Peyer's patch (tissue), 4 donors: ENCODE measurements at places on chromosomes 16 and 17.
A peak's percentile ranks its signal among the peaks of the same experiment; 100 is the strongest.

DNA sequence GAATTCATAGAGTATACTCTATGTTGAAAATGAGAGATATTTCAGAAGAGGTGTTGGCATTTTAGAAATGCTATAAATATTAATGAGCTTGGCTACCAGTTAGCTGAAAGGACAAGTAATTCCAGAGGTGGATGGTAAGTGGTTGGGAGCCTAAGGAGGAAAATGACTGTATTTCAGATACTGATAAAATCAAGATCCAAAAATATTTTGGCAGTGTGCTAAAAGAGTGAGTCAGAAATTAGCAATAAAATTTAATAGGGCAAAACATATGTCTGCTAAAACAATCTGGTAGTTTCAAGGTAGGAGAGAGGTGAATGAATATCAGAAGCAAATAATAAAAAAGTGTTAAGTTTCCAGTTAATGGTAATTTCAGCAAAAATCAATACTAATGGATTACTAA lies 1287.9 kb downstream of the CDH8 start:
- DNase-seq: no peak

DNA sequence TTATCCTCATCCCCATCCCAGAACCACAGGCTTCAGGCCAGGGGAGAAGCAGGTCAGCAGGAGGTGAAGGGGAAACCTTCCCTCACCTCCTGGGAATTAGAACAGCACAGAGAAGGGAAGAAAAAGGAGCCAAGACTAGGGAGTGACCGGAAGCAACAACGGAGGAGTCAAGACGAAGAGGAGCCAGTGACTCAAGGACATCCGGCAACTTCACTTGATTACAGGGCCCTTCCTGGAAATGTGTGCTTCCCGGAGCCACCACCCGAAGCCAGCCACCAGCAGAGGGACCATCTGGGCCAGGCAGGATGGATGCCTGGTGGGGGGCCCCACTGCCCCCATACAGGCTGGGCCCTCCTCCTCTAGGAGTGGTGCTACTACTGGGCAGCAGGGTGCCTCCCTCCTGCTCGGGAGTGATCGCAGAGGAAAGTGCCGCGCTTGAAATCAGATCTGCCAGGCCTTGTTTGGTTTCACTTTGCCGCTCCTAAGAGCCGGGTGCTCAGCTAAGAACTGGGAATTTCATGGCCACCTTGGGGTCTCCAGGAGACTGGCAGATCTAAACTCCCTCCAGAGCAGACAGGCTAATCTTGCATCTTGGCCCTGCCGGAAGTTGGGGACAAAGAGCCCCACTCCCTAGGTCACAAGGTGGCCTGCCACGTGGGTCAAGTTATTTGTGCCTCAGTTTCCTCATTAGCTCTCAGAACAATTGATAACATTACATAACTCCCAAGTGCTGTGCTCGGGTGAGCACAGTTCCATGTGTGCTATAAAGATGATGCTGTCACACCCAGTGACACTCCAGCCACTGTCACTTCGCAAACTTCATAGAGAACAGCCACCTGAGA lies 6.6 kb downstream of the CDC42EP4 start:
- DNase-seq: peak; percentile 67

- DNase-seq: no peak
Measured at GRCh38 chr17:76641501-76641900, 2.1 kb downstream of the ST6GALNAC1 start.

DNA sequence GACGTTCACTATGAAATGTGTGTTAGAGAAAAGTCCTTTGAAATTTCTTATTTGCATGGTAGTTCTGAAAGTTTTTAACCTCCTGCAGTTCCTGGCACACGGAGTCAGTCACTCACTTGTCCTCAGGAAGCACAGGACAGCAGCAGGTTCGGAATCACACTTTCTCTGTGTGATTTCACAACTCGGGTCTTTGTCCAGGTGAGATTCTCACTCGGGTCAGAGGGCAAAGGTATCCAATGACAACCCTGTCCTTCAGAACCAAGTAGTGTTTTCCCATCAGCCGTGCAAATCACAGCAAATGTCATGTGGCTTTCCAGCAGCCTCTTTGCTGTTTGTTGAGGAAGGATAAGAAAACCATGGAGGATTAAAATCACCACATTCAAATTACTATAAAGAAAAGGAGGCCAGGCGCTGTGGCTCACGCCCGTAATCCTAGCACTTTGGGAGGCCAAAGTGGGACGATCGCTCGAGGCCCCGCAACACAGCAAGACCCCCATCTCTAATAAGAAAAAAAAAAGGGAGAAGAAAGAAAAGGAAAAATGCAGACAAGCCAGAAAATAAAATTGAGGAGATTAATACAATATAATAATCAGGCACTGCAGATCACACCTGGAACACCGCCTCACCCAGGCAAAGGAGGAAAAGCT lies 22.0 kb downstream of the ADCY9 start:
- no peak for DNase-seq

- DNase-seq: no peak
Measured at GRCh38 chr17:75103601-75104554, 5.9 kb upstream of the ARMC7 start.

GRCh38 chr16:73065632-73066330 lies 17.9 kb upstream of the ZFHX3 start:
- peak; percentile 47 for DNase-seq

- DNase-seq: no peak
Measured at GRCh38 chr17:75595284-75595919, 7.8 kb downstream of the MYO15B start.

- no peak for DNase-seq
Measured at GRCh38 chr17:81459224-81459623, 53.4 kb downstream of the ACTG1 start.

DNA sequence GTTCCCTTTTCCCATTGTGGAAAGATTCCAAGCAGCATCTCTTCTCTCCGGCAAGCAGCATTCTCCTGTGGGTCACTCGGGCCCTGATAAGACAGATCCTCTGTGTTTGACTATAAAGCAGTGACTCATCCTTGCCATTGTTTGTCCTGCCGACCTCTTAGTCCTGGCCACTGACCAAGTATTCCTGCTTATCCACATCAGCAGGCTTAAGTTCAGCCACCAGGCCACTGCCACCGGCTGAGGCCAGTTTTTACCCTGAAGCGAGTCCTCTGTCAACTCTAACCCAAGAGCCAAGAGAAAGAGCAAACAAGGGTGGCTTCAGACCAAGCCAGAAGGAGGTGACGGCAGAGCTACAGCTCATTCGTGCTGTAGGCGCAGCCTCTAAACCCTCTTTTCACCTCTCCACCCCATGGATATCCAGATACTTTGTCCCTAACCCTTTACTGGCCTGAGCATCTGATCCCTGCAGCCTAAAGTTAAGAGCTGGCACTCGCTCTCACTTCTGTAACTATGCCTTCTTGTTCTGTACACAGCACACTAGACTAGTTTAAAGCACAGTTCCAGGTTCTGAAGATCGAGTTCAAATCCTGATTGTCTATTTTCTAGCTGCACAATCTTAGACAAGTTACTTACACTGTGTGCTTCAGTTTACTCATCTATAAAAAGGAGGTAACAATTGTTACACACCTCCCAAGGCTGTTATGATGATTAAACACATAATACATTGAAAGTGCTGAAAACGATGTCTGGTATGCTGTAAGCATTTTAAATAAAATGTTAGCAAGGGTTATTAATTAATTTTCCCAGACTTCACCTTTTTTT lies 31.0 kb downstream of the SOX9 start:
- no peak for DNase-seq

DNA sequence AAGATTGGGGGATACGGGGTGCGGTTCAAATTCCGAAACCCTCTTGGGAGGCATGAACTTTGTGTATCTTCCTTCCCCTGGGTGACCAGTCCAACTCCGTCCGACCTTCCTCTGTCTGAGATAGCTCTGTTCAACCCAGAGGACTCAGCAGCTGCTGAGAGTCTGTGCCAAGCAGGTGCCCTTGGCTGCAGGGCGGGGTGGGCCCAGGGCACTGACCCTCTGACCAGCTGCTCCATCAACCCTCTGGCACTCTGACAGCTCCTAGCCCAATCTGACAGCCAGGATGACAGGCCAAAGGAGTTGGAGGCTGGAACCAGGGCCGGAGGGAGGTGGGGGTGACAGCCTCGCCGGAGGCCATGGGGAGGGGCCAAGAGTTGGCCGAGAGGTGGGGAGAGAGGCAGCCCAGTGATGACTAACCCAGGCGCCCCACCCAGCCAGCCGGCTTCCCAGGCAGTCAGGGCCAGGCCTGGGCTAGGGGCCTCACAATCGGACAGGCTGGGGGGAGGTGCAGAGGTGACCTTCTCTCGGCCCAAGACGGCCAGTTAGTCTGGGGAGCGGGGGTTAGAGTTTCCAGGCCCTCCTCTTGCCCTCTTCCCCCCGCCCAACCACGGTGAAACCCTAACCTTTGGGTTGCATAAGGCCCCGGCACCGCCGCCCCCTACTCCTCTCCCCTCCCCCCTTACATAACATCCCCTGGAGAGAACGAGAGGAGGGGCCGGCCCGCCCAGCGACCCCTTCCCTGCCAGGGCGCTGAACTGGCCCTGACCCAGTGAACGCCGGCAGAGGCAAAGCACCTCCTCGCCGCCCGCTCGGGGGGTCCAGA lies 5.0 kb upstream of the TLCD2 start:
- DNase-seq: no peak

GRCh38 chr17:2013994-2014317 lies 11.2 kb downstream of the RTN4RL1 start:
- no peak for DNase-seq

DNA sequence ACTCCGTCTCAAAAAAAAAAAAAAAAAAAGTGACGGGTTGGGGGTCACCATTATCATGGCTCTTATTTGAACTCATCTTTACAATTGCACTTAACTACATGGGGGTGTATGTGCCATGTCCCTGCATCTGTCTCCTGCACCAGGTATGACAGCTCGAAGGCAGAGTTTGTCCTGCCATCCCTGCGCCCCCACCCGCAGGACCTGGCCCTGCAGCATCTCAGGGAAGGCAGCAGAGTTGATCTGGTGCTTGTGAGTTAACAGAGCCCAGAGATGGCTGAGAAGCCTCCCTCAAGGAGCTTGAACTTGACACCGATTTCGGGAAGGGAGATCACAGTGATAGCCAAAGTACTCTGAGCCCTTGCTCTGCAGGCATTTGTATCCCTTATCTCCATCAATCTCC lies 44.8 kb downstream of the C16orf82 start:
- DNase-seq: no peak
